ENCODE measurements at places on chromosomes 7 and 10.

GRCh38 chr7:73703757-73704639 is 15.5 kb downstream of the STX1A start:
- H3K4me3 ChIP-seq = no peak overlapping the region
- H3K4me1 ChIP-seq = no peaks in the 10 kb centered on the region
- peak; percentile 83 for DNase-seq

GRCh38 chr7:82413237-82413636 is 30.3 kb downstream of the CACNA2D1 start:
- no peak overlapping the region for H3K4me3 ChIP-seq
- no peak overlapping the region for H3K27ac ChIP-seq
- DNase-seq = no peak
- H3K27me3 ChIP-seq = no peaks in the 10 kb centered on the region
- H3K36me3 ChIP-seq = no peaks in the 10 kb centered on the region
- H3K4me1 ChIP-seq = no peaks in the 10 kb centered on the region

- no peak for DNase-seq
- H3K27me3 ChIP-seq = no peaks in the 10 kb centered on the region
- H3K4me3 ChIP-seq = no peak overlapping the region
Observed at GRCh38 chr10:4352414-4352961, 473.5 kb upstream of the AKR1E2 start.

DNA sequence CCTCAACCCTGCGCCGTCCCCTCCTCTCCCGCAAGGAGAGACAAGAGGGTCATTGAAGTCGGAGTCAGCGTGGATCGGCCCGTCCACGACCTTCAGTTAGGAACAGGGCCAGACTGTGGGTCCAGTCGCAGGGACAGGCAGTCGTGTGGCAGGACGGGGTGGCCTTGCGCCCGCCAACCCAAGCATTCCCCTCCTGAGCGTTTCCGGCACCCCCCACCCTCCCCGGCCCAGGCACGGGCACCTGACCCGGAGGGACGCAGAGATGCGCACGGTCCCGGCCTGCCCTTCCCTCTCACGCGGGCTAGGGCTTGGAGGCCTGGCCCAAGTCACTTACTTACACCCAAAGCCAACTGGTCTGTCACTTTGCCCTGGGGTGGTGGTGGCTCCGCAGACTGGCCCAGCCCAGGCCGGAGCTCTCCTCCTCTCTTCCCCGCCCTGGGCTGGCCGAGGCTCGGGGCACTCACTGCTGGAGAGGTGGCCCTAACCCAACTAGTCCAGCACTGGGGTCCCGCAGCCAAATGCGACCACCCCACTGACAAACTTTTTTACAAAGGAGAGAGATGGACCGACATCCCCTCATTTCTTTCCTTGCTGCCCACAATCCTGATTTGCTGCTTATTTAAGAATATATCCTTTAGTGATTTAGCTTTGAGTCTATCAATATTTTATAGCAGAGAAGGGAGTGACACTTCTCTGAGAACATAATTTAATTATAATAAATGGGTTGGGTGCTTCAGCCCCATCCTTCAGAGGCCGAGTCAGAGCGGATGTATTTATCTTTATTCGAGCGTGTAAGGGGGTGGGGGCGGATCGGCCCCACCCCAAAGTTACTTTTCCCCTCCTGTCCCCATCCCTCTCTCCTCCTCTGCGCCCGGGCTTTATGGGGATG is 1.2 kb upstream of the UNCX start:
- H3K27me3 ChIP-seq = peaks cover 10% of the 10 kb centered on the region
- H3K4me1 ChIP-seq = peaks cover 11% of the 10 kb centered on the region
- no peak overlapping the region for H3K4me3 ChIP-seq
- no peak for DNase-seq
- H3K27ac ChIP-seq = no peak overlapping the region

GRCh38 chr7:157908006-157908782 is 571.4 kb downstream of the DNAJB6 start:
- no peaks in the 10 kb centered on the region for H3K27me3 ChIP-seq
- H3K36me3 ChIP-seq = no peaks in the 10 kb centered on the region
- H3K27ac ChIP-seq = no peak overlapping the region
- no peak for DNase-seq

- no peak for DNase-seq
- no peak overlapping the region for H3K4me3 ChIP-seq
- no peak overlapping the region for H3K27ac ChIP-seq
- H3K4me1 ChIP-seq = peaks cover 13% of the 10 kb centered on the region
- H3K27me3 ChIP-seq = no peaks in the 10 kb centered on the region
Observed at GRCh38 chr10:116769791-116770190, 27.4 kb upstream of the HSPA12A start.
